NCI-H446 treated with DMSO at 0.1 percent for 48 hours (cell line): ENCODE measurements at places on chromosomes 1 and 21.

DNA sequence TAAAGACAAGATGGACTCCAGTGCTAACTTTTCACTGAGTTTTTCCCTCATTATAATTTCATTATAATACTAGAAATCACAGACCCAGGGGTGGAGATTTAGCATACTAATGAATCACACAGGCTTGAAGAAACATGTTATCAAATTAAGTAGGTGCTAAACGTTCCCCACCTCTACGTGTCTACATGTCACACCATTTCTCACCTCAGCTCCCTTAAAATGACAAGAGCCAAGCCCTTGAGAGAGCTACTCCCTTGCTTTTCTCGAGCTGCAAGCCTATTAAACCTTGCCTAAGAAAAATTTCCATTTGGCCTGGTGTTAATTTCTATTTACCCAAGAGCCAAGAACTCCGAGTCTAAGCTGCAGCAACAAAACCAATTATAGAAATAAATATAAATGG is 396.3 kb upstream of the NEGR1 start:
- DNase-seq, result no peak

DNA sequence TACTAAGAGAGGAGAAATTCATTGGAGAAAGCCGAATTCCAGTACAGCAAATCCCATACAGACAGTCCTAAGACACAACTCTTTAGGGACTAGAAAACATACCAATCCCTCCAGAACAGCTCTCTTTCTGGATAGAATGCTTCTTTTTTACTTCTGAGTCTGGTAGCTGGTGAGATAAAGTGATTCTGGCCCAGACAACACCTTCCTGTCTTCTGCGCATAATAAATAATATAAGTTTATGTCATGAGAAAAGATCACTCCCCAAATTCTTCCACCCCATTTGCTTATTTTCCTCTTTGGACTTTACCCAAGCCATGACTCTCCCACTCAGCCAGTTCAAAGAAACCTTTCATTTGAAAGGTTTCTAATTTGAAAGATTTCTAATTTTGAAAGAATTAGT is 98.4 kb downstream of the EDEM3 start:
- DNase-seq, result no peak

DNA sequence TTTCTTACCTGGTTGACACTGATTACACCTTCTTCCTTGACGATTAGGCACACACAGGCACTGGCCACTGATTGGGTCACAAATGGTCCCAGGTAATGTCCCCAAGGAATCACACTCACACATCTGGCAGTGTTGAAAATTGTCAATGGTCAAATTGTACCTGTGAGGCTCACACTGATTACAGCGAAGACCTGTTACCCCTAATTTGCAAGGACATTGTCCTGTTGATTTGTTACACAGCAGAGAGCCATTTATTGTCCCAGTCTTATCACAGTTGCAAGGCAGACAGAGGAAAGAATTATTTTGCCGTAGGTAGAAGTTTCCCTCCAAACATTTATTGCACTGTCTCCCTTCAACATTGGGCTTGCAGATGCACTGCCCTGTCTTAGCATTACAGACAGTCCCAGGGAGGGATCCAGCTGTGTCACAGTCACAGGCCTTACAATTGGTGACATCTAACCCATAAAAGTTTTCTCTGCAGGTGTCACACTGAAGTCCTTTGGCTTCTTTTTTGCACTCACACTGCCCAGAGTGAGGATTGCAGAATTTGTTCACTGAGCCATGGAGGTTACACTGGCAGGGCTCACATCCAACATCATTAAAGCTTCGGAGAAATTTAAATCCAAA is 176.6 kb downstream of the USH2A start:
- no peak for DNase-seq

DNA sequence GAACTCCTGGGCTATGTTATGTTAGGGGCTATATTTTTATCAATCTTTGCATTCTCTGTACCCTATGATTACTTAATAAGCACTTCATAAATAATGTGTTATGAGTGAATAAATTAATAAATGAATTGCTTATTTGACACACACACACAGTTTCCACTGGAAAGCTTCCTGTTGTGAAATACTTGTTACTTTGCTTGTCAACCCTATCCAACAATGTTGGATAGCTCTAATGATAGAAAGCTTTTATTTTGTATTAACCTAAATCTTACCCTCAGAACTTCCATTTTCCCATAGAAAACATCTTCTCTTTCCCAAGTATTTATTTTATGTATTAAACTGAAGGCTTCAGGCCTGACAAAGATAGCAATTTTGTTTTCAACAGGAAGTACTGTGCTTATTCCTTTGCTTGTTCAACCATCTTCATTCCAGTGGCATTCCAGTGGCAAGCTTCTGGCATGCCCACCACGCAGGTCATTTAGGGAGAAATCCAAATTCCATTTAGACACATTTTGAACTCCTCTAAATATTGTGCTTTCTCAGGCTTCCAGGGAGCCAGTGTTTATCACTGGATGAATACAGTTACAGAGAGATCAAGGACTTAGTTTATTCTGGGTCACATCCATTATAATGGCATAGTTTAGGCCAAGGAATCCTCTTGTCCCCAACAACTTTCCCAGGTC is 134.4 kb downstream of the TGFB2 start:
- no peak for DNase-seq

- DNase-seq, result no peak
These were observed 365.6 kb downstream of the DUSP10 start for GRCh38 chr1:221376286-221376685.

- no peak for DNase-seq
These were observed 4.8 kb upstream of the HES5 start for GRCh38 chr1:2534687-2535441.

- DNase-seq, result no peak
These were observed 70.0 kb downstream of the NVL start for GRCh38 chr1:224259986-224260385.

DNA sequence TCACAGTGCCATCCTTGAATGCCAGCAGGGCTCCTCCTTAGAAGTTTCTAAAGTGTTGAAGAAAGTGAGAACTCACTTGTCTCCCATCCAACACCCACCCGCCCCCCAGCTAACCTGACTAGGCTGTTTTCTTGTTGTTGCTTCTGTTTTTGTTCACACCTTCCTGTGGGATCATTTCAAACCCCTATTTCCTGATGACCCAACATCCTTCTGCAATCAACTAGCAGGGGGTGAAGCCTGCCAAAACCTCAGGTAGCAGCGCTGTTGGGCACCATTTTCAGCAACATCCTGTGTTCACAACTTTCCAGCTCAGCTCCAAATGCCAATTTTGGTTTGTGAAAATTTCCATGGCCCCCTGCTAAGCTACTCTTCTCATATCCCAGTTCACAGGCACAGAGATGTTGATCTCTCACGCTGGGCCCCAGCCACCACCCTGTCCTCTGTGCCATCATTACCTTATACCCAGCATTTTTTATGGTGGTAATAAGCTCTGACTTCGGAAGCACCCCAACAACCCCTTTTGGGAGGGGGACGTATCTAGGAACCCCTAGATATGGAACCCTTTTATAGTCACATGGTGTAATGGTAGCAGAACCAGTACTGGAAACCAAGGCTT is 41.4 kb downstream of the CDC7 start:
- DNase-seq, result no peak

- peak; percentile 89 for DNase-seq
These were observed 68.8 kb upstream of the WDR26 start for GRCh38 chr1:224503161-224504118.

DNA sequence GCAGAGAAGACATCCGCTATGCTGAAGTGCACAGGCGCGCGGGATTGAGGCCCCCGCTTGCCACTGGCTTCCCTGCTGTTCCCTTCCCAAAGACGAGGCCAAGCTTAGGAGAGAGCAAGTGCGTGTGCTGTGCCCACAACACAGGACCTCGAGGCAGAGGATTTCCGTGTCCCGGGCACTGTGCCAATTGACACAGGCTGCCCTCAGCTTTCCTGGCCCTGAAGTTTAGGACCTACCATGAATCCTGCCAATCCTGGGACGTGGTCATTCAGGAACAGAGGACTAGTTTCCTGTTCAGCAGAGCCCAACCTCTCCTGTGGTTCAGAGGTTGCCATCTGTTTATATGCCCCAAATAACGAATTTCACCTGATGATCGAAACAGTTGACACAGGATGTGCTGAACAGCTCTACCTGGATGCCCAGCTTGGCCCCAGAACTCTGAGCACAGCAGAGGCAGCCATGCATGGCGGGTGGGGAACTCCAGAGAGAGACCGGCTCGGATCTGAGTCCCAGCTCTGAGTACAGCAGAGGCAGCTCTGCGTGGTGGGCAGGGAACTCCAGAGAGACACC is 22.0 kb downstream of the SLC37A1 start:
- DNase-seq, result no peak

DNA sequence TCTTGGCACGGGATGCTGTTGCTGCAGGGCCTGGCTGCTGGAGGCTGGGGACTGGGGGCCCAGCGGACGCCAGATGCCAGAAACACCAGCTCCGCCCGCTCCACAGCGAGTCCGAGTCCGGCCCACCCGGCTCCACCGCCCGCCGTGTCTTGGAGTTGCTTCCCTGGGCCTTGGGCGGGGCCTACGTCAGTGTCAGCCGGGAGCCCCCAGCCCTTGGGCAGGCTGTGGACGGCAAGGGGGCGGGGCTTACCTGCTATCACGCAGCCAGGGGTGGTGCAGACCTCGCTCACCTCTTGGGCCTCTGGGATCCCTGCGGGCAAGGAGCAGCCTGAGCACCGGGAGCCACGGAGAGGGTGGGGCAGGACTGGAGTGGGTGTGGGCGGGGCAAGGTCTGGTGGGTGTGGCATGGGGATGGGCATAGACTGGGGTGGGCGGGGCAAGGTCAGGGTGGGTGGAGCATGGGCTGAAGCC is 21.8 kb downstream of the MMEL1 start:
- DNase-seq, result no peak

DNA sequence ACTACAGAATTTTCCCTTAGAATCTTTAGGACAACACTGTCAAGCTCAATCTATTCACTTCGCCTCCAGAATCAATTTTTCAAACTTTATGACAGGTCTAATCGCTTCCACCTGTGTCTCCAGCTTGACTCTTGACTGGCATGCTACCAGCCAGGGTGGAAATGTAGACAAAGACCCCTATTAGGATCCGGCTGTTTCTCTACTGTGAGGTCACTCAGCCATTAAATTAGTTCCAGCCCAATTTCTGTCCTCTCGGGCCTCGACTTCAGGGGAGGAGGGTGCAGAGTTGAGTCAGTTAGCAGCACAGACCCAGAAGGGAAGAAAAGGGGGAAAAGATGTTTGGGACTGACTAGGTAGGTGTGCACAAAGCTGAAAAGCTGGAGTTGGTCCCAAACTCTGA is 78.5 kb downstream of the HLCS start:
- peak; percentile 58 for DNase-seq

- no peak for DNase-seq
These were observed 13.3 kb upstream of the ATF3 start for GRCh38 chr1:212595229-212595628.

DNA sequence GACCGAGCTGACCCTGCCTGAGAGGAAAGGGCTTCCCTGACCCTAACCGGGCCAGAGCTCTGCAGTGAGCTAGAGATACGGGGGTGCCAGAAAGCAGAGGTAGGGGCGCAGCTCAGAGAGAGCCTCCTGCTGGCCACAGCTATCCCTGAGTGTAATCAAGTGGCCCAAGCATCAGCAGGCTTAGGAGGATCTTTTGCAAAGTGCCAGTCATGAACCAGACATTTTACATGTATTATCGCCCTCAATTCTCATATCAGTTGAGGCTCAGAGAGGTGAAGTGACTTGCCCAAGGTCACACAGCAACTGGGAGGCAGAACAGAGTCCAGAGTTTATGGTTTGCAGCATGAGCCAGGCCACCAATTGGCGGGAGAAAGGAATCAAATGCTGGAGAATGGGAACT is 7.0 kb upstream of the ID3 start:
- no peak for DNase-seq

GRCh38 chr21:39686646-39687468 is 58.1 kb upstream of the IGSF5 start:
- no peak for DNase-seq

DNA sequence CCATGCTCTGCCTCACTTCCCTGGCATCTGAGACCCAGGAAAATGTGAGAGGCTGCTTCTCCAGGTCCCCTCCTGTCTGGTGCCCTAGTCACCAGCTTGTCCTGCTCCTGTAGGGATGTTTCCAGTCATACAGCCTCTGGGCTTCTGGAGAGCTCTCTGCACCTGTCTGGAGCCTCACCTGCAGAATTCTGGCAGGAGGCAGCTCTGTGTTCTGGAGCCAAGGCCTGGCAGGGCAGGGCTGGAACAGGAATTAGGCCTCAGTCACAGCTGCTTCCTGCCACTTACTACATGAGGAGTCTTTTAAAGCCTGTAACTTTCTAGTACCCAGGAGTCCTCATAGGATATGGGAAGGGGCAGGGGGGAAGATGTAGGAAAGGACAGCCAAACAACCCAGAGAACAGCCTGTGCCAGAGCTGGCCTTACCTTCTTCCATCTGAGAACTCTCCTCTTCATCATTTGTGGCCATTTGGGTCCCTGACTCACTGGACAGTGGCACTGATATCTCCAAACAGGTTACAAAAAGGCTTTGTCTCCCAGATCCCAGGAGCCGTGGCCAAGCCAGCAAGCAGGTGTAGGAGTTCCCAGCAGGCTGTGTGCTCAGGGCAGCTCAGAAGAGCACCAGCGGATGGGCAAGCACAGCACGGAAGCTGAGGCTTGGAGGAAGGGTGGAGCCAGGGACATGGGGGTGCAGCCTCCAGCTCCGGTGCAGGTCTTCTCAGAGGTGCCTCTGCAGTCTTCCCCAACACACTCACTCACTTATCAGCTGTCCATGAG is 31.4 kb upstream of the ARTN start:
- no peak for DNase-seq

DNA sequence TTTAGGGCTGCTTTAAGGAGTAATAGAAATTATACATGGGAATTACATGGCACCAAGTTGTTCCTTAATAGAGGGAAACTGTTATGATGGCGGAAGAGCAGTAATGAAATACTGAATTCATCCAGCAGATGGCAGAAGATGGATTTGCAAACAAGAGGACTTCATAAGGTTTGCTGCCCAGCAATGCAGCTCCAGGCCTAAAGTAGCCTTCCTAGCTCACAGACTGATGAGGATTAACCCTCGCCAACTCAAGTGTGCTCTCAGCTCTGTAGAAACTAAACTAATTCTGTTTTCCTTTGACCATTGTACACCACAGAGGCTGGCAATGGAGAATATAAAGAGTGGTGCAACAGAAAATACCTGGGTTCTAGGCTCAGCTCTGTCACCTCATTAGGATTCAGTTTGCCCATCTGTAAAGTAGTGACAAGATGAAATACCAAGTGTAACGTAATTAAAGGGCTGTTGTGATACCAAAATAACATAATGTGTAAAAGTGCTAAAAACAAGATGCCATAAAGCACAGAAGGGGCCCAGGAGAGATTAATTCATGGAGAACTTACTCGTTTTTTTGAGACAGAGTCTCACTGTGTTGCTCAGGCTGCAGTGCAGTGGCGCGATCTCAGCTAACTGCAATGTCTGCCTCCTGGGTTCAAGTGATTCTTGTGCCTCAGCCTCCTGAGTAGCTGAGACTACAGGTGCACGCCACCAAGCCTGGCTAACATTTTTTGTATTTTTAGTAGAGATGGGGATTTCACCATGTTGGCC is 102.4 kb upstream of the SERBP1 start:
- peak; percentile 59 for DNase-seq

- no peak for DNase-seq
These were observed 71.6 kb upstream of the TRAPPC10 start for GRCh38 chr21:43940329-43941050.
